Hepatic stellate cell (primary cell): ENCODE measurements at places on chromosomes 7 and 10.
A peak's percentile ranks its signal among the peaks of the same experiment; 100 is the strongest.

GRCh38 chr7:142436601-142437000 lies 178.7 kb upstream of the PRSS58 start:
- peak; percentile 19 for DNase-seq

DNA sequence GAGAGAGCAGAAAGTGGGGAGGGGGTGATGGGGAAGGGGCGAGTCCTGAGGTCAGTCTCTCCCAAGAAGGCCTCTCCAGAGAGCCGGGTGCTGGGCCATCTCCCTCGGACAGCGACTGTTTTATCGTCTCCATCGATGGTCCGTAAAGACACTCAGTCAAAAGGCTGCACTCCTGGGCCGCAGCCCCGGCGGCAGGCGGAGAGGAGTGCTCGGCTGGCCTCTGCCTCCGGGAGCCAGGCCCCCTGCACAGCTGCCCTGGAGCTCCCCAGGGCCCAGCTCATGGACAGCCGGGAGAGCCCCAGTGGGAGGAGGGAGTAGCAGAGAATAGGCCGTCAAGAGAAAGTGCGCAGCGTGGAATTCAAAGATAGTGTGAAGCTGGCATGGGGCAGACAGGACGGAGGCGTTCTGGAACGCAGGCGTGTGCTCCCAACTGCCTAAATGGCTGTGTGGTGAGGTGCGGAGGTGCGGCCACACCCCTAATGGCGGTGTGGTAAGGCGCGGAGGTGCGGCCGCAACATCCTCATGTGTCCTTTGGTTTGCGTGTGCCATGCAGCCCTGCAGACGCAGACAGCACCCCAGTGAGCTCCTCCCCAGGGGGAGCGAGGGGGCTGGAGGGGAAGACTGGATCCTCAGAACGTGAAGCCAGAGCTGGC lies 477.5 kb upstream of the FOXK1 start:
- no peak for DNase-seq

DNA sequence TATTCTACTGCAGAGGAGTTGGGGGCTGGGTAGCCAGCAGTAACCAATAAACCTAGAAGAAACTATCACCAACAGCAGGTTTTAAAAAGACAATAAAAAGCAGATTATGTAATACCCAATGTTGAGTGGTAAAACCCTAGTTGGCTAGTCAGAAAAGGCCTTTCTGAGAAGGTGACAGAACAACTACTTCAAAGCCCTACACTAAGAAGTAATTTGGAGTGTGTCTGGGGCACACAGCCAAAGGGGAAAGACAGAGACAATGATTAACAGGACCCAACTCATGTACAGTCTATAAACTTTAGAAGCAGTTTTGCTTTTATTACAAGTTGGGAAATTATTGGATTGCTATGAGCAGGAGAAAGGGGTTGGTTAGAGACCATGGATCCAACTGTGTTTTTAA lies 77.2 kb upstream of the TMEM106B start:
- no peak for DNase-seq

- DNase-seq: no peak
These were observed 90.7 kb upstream of the KIAA1217 start for GRCh38 chr10:24118246-24118645.

DNA sequence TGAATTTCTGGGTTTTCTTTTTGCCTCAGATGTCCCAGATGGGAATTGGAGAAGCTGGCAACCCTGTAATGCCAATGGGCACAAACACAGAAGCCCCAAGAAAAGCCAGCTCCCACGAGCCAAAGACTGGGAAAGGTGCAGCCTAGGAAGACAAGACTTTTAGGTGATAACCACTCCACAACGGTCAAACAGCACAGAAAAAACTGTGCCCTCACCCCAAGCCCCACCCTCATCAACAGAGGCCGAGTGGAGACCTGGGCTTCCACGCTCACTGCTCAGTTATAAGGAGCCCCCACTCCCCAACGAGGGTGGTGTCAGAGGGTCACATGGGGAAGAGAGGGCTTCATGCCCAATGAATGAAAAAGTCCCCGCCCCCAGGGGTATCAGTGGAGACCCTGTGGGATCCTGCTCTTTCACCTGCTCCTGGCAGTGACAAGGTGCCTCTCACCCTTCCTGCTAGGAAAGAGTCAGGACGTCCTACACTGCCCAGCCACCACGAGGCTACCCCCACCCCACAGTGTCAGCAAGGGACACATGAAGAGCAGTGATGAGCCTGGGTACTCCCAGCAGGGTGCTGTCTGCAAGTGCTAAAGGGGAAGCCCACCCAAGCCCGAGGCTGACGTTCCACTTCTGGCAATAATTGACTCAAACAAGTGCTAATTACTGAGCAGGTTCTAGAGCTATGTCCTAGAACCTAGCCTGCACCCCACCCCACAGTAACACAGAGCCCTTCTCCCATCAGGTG lies 8.3 kb downstream of the TMEM273 start:
- DNase-seq: no peak

DNA sequence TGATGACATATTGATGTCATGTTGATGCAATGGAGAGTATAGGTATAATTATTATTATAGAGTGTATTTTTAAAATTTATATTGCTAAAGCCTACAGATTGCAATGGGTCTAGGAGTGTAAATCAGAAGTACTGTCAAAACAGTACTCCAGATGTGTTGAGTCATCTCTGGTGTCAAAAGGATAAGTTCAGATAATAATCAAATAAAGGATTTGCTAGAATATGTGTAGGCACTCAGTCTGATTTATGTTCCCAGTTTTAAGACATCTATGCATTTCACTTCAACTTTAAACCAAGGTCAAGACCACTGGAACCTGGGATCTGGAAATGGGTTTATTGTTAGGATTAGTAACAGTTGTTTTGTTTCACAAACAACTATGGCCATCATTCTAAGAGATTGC lies 342.3 kb upstream of the BMPER start:
- DNase-seq: no peak

- no peak for DNase-seq
These were observed 141.5 kb downstream of the MTPAP start for GRCh38 chr10:30207485-30208052.

- DNase-seq: peak; percentile 88
These were observed 124.4 kb downstream of the TACC2 start for GRCh38 chr10:122113161-122113944.

DNA sequence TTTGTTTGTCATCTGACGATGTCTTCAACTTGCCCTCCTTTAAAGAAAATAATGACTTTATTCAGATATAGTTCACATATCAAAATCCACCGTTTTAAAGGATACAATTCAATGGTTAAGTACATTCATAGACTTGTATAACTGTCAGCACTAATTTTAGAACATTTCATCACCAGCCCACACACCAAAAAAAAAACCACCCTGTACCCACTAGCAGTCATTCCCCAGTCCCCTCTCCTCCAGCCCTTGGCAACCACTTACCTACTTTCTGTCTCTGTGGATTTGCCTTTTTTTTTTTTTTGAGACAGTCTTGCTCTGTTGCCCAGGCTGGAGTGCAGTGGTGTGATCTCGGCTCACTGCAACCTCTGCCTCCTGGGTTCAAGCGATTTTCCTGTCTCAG lies 5.3 kb upstream of the HILPDA start:
- DNase-seq: no peak

DNA sequence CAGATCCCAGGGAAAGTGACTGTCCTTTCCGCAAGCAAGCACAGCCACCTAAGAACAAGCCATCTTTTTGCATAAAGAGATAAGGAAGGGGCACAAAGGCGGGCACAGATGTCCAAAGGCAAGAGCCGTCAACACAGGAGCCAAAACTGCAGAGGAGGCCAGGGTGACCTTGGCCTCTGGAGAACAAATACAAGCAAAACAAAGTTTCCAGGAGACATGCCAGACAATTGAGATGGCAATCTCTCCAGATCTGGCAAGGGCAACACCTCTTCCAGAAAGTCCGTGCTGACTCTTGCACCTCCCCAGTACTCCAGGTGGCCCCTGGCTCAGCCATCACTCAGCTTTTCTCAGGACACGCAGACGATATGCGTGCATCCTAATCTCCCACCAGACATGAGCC lies 58.2 kb downstream of the TEX36 start:
- DNase-seq: no peak

DNA sequence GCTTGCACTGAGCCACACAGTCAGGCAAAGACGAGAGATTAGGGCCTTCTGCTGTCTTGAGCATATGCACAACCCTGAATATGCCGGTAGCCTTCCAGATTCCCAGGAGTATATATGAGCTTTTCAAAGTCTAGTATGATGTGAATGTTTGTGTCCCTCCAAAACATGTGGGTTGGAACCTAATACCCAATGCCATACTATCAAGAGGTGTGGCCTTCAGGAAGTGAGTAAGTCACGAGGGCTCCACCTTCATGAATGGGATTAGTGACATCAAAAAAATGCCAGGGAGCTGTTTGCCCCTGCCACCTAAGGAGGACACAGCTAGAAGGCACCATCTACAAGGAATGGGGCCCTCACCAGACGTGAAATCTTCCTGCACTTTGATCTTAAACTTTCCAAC lies 105.2 kb downstream of the CH25H start:
- DNase-seq: no peak

- DNase-seq: no peak
These were observed 39.0 kb upstream of the PCBD1 start for GRCh38 chr10:70927189-70927943.

GRCh38 chr7:78159545-78159944 lies 361.0 kb downstream of the PHTF2 start:
- no peak for DNase-seq

- no peak for DNase-seq
These were observed 30.1 kb downstream of the NUDCD3 start for GRCh38 chr7:44460325-44460724.

DNA sequence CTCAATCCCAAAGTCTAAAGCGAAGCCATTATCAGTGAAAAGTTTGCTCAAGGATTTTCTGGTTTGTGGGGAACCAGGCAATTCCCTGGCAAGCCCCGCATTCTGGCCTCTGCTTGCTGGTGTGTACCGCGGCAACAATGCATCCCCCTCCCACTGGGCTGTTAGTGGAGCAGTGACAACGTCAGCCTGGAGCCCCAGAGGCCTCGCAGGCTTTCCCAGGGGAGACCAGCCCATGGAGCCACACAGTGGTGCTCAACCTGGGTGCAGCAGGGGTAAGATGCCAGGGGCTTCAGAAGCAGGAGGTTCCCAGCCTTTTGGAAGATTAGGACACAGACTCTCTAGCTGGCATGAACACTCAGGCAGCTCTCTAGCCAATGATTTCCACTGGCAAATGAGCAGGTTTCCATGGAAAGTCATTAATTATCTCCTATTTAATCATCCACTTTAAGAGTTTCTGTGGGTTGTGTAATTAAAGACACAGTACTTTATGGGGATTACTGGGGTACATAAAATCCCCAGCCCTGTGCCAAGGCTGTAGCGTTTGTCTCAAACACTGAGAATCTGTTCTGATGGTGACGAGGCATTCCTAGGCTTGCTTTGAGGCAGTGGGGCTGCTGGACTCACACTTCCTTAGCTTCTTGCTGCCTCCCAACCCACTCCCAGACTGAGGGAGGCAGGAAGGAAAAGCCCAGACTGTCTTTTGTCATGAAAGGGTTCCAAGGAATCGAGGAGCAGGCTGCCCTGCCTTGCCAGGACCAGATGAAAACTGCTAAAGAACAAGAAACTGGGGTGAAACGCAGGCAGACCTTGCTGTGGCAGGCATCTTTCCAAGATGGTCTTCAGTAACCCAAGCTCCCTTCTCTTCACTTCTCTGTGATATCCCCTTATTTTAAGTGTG lies 411.9 kb upstream of the SHH start:
- DNase-seq: no peak

GRCh38 chr7:138822867-138823535 lies 25.0 kb upstream of the ATP6V0A4 start:
- no peak for DNase-seq

GRCh38 chr10:103769176-103769575 lies 86.2 kb downstream of the SH3PXD2A start:
- no peak for DNase-seq

DNA sequence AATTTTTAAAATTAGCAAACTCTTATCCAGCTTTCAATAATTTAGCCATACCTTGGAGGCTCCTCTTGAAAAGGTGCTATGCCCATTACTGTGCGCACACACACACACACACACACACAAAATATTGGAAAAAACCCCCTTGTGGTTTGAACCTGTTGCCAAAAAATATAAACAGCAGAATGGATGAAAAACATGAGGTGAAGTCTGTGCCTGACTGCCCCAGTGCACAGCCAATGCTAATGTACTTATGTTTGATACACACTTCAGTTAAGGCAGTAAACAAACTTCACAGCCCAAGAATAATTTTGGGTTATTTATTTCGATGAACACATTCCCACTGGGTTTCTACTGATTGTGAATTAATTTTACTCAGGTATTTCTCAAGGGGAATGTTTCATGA lies 113.2 kb upstream of the SEM1 start:
- no peak for DNase-seq

GRCh38 chr7:103877565-103877964 lies 111.9 kb downstream of the RELN start:
- DNase-seq: no peak

- DNase-seq: peak; percentile 2
These were observed 254.3 kb downstream of the DYNC1I1 start for GRCh38 chr7:96026611-96027010.

- DNase-seq: no peak
These were observed 1.2 kb upstream of the SLC13A4 start for GRCh38 chr7:135729230-135729629.

DNA sequence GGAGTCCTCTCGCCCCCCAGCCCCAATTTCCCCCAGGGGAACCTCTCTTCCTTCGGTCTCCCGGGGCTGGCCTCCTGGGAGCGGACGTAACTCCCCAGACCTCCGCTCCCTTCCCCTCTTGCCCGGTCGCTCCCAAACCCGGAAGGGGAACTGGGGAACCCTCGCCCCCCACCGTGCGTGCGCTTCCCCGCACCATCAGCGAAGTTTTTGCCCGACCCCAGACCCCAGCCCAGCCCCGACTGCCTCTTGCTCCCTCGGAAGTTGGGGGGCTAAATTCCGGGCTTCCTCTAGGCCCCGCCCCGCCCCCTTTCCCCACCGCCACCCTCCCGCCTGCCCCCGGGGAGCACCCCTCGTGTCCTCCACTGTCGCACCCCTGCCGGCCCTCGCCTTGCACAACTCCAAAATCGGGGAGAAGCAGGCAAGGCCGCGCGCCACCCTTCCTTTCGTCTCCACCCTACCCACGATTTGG lies 436 bp downstream of the GNB2 start:
- no peak for DNase-seq

DNA sequence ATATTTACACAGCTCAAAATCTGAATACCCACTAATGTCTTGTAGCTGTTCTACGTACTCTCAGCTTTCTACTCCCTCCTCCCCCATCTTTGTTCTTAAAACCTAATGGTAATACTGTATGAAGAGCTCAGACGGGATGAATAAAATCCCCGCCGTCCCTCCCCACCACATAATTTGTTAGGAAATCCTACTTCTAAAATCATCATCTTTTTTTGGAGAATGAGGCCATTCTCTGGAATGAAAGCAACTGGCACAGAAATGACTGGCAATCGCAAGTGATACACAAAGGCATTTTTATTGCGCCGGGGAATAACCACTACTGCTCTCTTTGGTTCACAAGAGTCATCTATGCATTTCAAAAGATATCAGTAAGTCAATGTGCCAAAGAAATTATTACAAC lies 27.3 kb downstream of the SLC35B4 start:
- DNase-seq: no peak

- peak; percentile 74 for DNase-seq
These were observed 2.3 kb downstream of the KLF6 start for GRCh38 chr10:3782451-3783315.
